NT2/D1 (cell line): ENCODE measurements at places on chromosomes 1 and 21.

DNA sequence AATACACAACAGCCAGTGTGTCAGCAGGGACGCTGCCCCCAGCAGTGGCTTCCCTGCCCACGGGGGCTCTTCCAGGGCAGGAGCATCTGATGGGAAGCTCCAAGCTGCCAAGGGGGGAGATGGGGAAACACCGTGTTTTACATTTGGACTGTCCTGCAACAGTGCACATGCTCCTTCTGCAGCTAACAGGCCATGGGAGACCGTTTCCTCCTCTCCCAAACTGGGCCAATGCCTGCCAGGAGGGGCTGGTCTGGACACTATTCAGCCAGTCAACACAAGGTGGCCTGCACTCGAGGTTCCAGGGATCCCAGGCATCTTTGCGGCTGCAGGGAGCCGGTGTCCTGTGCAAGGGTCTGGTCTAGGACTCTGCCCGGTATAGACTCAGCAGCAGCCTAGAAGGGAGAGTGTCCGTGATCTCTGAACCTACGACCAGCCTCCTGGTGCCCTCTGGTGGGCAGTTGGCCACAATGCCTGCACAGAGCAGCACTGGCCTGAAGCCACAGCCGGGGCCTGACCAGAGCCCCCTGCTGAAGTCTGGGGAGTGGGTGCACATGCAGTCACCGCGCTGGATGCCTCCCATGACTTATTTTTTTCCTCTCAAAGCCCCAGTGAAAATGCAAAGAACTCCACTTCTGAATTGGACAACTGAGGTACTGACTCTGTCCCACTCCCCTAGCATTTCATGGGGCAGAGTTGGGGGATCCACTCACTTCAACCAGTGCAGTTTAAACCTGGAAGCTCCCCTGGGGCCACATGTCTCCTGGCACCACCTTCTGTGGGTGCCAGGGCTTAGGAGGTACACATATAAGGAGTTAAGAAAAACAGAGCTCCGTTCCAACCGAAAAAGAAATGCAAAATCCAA lies 33.3 kb downstream of the RCC2 start:
- peak; percentile 40 for DNase-seq

- no peak for DNase-seq
Measured at GRCh38 chr1:198923993-198924392, 285.2 kb downstream of the PTPRC start.

DNA sequence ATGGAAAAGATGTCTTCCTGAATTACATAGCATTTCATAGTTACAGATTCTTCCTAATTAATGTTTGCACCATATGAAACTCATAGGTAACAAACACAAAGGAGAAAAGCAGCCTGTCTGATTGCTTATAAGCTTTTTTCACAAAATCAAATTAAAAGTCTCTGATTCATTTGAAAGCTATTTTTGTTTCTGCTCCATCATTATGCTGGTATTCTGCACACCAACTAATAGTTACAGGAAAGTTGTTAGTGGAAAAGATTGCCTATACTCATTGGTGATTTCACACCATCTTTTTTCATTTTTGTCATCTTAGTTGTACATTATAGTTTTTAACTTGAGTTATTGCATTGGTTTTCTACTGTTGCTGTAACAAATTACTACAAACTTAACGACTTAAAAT lies 70.0 kb downstream of the PRKAA2 start:
- no peak for DNase-seq

DNA sequence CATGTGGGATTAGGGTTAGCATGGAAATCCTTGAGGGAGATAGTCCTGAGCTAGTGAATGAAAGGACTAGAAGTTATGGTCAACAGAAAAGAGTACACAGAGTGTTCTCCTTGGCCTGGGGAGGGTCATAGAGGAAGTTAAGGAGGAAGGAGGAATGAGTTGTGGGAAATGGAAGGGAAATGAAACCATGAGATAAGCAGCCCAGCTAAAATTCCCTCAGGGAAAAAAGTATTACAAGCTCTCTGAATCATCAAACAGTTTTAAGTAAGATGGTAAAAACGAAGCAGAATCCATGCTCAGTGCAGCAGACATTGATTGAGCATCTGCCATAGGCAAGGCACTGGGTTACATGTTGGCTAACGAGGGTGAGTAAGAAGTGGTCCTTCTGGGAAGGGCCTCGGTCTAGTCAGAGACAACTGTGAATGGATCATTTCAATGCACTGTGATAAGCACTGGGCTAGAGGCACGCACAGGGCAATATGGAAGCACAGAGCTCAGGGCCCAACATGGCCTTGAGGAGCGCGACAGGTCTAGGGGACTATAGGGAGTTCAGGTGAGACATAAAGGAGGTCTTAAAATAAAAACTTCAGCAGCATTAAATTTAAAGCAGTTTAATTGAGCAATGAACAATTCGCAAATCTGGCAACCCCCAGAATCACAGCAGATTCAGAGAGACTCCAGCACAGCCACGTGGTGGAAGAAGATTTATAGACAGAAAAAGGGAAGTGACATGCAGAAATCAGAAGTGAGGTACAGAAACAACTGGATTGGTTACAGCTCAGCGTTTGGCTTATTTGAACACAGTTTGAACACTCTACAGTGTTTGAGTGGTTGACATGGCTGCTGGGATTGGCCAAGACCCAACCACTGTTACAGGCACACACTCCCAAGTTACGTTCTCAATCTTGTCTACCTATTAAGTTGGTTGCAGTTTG lies 219.5 kb downstream of the HLX start:
- DNase-seq, result no peak

DNA sequence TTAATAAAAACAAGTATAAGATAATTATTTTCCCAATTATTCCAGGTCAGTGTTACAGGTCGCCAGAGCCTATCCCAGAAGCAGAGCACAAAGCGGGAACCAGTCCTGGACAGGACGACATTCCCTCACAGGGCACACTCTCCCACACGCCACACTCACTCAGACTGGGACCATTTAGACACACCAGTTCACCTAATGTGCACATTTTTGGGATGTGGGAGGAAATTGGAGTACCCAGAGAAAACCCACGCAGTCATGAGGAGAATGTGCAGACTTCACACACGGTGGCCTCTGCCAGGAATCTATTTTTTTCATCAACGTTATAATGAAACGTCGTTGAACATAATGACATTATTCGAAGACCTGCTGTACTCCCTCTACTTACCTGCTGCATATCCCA lies 20.5 kb upstream of the NRDC start:
- no peak for DNase-seq

DNA sequence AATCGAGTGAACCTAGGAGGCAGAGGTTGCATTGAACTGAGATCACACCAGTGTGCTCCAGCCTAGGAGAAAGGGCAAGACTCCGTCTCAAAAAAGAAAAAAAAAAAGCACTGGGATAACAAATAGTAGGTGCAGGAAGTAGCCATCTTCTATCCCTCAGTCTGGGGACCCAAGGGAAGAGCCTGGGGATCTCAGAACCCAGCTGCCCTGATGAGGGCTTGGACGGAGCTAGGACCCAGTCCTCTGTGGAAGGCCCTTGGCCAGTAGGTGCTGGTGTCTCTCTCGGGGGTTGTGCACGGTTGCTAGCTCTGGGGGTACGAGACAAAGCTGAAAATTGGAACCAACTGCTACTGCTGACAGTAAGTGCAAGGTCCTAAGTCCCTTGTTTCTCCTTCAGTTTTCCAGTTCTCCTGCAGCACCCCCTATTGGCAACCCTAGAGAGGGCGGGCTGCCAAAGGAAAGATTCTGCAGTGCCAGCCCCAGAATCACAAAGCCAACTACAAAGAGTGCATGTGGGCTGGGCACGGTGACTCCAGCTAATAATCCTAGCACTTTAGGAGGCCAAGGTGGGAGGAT lies 57.6 kb upstream of the KIF1B start:
- DNase-seq, result peak; percentile 15

GRCh38 chr1:23528250-23528978 lies 2.6 kb downstream of the E2F2 start:
- DNase-seq, result no peak

GRCh38 chr21:15741510-15741909 lies 11.7 kb downstream of the USP25 start:
- DNase-seq, result no peak

DNA sequence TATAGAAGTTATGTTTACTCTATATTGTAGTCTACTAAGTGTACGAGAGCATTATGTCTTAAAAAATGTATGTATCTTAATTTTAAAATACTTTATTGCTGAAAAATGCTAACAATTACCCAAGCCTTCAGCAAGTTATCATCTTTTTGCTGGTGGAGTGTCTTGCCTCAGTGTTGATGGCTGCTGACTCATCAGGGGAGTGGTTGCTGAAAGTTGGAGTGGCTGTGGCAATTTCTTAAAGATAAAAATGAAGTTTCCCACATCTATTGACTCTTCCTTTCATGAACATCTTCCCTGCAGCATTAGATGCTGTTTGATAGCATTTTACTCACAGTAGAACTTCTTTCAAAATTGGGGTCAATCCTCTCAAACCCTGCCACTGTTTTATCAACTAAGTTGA lies 95.8 kb downstream of the CDC7 start:
- no peak for DNase-seq

DNA sequence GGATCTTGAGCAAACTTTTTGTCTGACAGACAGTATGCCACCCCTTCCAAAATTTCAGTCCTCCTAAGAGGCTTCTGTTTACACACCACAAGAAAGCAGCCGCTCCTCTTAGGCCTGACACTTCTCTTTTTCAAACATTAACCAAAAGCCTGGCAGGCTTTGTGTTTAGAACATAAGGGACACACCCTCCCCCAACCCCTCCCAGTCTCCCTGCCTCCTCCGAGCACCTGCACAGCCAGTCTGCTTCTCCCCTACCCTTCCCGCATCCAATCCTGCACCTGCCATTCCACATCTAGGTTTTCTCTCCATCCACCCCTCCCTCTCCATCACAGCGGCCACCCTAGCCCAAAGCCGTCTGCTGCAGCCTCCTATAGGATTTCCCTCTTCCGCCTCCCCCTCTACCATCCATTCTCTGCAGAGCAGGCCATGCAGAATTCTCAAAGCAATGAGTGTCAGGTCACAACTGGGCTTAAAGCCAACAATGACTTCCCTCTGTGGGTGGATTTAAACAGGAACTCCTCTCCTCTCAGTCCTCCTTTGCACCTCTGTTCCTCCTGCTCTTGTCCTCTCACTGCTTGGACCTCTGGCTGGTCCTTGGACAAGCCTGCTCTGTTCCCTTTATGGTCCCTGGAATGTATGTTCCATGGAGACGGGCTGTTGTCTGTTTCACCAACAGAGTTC lies 478.2 kb downstream of the NPHP4 start:
- no peak for DNase-seq

GRCh38 chr21:14300074-14300473 lies 82.9 kb downstream of the HSPA13 start:
- DNase-seq, result no peak

GRCh38 chr1:169680377-169681019 lies 30.9 kb downstream of the SELL start:
- no peak for DNase-seq

DNA sequence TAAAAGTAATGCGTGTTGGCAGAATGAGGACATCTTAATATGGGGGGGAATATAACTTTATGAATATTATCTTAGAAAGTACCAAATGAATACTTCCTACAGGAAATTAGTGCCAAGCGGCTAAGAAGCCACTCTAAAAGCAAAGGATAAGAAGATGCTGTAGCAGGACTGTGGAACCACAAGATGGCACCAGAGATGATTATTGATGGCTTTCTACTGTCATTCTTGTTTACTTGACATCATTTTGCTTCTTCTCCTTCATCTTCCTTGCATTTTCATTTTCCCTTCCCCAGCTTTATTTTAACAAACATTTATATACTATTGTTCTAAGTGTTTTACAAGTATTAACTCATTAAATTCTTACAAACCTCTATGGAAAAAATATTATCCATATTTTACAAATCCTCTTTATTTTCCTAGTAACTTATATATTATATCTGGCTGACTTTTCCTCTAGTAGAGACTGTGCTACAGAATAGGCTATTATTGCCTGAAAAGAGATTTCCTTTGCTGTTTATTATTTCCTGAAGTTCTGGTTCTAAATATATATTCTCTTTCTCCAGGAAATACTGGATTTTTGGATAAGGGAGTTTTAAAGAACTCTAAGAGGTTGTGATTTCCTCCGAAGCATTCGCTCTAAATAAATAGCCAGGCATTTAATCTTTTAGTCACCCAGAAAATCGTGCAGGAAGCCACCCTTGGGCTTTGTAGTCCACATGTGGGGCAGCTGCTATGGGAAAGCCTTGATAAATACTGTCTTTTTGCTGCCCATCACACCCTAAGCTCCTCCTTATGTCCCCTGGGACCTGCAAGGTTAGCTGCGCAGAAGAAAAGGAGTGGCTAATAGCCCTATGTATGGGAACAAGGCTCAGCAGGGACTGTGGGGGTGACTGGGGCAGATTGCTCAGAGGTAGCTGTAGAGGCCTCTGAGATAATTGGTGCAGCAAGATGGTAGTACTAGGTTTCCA lies 69.8 kb downstream of the TPR start:
- peak; percentile 36 for DNase-seq

DNA sequence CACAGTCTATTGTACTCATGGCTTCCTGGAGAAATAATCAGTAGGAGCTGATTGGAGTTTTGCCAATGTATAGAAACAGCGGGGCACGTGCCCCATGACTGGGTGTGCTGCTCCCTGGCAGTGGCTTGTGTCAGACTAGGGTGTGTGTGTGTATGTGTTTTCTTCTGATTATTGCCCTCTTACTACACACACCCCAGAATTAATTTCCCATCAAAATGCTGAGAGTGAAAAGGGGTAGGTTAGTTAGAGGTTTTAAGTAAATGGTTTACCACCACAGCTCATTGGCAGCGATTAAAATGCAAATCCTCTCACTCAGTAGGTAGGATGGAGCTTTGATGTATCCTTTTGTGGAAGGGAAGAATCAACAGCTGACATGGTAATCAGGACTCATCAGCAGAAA lies 29.9 kb downstream of the HHAT start:
- peak; percentile 46 for DNase-seq

GRCh38 chr1:177976596-177976995 lies 6.7 kb upstream of the SEC16B start:
- DNase-seq, result no peak

DNA sequence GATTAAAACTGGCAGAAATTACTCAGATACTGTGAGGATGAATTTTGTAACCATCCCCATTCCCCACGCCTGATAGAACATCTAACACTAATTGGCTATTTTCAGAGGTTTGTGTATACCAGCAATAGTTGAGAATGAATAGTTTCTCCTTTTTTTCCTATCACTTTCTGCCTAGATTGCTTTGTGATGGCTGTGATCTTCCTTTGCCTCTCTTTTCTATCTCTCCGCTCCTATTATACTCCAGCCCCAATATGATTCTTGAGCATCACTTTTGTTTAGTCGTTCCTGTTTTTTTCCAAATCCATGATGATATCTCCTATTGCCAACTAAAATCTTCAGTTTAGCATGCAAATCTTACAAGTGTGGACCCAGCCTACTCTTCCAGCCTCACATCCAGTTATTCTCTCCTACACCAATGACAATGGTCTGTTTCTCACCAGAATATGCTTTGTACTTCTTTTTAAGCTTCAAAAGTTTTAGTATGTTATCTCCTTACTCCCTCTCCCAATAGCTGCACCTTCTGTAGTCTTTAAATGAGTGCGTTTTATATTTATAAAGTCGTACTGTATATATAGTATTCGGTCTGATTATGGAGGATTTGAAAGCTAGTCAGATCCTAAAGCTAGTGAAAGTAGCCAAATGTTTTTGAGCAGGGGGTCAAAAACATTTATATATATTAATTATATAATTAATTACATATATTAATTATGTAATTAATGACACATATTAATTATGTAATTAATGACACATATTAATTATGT lies 25.2 kb downstream of the MAGI3 start:
- no peak for DNase-seq

GRCh38 chr1:220271706-220272046 lies 577 bp downstream of the RAB3GAP2 start:
- peak; percentile 23 for DNase-seq
